CD4-positive, alpha-beta T cell treated with Interferon gamma for 1 hour (primary cell): ENCODE measurements at places on chromosomes 13 and 19.

DNA sequence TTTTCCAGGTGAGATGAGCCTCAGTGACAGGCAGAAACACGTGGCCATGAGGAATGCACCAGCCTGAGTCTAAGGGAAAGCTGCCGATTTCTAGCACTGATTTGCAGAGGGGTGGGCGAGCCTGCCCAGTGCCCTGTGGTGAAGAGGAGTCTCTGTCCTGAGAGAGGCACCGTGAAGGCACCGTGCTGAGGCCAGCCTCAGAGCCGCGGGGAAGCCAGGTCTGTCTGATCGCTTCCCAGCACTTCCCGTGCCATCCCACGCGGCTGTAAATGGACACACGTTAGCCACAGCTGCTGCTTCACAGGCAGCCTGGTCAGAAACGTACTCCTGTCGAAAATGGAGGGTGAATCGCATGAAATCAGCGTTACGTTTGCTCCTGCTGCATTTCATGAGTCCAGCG lies 79.8 kb downstream of the ATP11A start:
- DNase-seq: no peak

GRCh38 chr13:47420568-47420967 lies 523.7 kb upstream of the HTR2A start:
- no peak for DNase-seq

DNA sequence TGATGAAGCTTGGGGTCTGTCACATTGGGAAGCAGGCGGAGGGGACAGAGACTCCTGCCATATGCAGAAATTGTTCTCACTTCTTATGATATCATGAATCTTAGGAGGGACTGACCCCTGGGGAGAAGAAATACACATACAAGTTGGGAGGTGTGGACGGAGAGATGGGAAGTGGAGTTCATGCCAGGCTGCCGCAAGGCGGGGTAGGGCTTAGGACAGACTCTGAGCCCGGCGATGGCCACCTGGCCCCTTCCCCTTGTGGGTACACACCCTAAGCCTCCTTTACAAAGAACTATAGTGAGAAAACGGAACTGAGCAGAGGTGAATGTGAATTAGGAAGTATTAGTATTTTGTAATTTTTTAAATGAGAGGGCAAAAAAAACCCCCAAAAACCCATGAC lies 177.0 kb upstream of the IRS2 start:
- no peak for DNase-seq

DNA sequence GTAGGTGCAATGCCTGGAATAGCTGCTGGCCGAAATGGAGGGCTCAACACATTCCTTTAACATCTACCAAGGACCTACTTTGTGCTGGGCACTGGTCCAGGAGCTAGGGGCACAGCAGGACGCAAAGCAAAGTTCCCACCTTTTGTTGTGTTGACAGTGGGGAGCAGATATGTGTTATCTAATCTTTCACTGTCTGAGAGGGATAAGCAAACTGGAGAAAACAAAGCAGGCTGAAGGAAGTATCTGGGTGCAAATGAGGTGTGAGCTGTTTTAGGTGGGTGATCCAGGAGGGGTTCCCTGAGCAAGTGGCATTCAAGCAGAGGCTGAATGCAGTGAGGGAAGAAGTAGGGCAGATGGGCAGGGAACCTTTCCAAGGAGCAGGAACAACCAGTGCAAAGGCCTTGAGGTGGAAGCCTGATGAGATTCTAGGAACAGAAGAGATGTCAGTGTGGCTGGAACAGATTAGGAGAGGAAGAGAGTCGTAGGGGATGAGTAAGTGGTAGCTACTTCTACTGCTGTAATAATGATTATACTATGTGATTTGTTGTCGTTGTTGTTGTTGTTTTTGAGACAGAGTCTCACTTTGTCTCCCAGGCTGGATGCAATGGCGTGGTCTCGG lies 2.2 kb upstream of the PLAUR start:
- no peak for DNase-seq

DNA sequence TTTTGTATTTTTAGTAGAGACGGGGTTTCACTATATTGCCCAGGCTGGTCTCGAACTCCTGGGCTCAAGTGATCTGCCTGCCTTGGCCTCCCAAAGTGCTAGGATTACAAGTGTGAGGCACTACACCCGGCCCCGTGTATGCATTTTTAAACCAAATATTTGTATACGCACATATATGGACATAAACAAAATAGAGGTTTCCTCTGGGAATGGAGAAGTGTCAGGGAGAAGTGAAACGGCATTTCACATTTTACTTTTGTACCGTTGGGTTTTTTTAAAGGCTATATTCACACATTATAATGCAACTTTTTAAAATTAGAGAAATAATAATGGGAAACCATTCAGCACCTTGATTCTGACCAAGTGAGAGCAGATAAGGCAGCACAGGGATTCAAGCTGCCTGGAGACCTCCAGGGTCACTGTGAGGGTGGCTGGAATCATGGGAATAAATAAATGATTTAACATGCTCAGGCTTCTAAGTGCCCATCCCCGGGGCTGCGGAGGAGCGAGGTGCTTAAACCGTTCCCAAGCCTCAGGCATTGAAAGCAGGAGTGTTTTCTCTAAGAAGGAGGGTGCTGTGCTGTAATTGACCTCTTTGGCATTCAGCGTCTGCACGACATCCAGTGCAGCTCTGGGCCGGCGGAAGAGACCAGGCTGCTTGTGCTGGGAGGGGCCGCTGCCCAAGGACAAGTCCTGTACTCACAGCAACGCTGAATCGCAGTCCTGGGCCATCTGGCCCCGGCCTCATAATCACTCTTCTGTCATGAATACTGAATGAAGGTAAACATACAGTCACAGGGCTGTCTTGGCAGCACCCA lies 24.7 kb downstream of the GPR42 start:
- DNase-seq: no peak

DNA sequence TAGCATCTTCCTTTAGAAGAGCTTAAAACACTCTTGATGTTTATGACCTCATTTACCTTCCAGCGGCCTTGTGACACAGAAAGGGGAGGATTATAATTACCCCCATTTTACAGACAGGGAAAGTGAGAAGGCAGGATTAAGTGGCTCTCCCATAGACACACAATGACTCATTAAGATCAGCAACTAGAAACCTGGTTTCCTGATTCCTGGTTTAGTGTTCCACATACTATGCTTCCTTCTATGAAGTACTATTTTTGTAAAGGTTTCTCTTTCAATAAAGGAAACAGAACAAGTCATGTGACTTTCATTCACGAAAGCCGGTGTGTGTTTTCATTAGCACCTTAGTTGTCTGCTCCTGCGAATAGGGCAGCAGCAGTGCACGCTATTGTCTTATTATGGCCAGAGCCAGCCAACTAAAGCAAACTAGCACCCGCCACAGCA lies 8.3 kb downstream of the IRS2 start:
- no peak for DNase-seq

- no peak for DNase-seq
Measured at GRCh38 chr13:85597790-85598500, 201.3 kb downstream of the SLITRK6 start.

GRCh38 chr13:62357887-62358645 lies 942.4 kb upstream of the PCDH20 start:
- DNase-seq: no peak

GRCh38 chr13:96780105-96780504 lies 214.2 kb downstream of the OXGR1 start:
- no peak for DNase-seq

GRCh38 chr19:4496304-4496703 lies 22.0 kb downstream of the PLIN4 start:
- no peak for DNase-seq

DNA sequence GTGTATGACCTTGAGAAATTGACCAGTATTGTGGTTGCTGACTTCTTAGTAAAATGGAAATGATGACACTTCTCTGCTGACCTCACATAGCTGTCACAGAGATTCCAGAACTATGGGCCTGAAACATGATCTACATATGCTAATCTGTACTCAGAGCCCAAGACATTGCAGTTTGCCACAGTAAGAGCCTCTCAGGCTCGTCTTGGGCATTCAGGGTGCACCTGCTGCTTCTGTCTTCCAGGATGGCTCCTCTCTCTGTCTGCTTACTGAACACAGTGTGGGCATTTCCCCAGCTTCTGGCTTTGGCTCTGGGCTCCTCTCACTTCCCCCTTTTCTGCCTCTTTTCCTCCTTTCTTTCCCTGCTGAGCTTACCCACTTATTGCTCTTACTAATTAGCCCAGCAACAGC lies 22.3 kb upstream of the SLC46A3 start:
- DNase-seq: no peak

DNA sequence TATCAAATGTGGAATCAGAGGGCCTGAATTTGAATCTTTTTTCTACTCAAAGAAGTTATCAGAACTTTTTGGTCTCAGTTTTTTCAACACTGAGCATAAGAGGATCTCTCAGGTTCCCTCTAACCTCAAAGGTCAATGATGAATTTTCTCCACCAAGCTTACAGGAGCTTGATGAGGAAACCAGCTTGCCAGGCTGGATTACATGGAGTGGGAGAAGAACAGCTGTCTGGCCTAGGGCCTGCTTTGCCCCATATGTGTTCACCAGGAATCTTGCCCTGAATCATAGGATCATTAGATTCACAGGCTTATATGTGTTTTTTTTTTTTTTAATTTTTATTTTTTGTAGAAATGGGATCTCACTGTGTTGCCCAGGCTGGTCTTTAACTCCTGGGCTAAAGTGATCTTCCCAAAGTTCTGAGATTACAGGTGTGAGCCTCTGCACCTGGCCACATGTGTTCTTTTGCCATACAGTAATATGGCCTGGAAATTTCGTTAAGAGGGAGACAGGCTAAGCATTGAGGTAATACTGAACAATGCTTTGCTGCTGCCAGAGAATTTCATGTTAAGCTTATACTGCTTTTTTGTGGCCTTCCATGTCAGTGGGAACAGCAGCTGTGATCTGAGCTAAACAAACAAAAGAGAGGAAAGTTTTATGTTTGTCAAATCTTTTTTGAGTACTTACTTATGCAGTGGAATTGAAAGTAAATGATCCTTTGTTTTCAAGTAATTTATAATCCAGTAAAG lies 110.6 kb downstream of the DNAJC3 start:
- DNase-seq: no peak

- DNase-seq: no peak
Measured at GRCh38 chr19:31706691-31707620, 357.7 kb upstream of the TSHZ3 start.

GRCh38 chr19:34576292-34576691 lies 94.7 kb downstream of the WTIP start:
- DNase-seq: no peak

- no peak for DNase-seq
Measured at GRCh38 chr13:43127103-43127798, 103.9 kb downstream of the DNAJC15 start.

DNA sequence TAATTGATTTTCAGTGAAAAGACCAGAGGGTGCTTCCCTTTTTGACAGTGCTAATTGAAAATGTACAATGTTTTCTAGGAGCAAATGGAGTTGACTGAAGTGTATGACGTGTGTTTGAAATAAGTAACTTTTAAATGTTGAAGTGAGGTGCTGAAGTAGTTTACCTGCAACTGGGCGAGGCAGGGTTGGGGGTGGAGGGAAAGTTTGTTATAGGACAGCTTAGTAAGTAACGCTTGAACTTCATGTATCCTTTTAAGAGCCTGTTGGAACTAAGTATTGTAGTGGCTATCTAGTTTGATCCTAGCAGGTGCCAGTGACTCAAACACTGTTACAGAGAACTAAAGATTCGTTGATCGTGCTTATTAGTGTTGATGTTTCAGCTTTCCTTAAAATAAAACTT lies 5.9 kb downstream of the SLAIN1 start:
- no peak for DNase-seq

DNA sequence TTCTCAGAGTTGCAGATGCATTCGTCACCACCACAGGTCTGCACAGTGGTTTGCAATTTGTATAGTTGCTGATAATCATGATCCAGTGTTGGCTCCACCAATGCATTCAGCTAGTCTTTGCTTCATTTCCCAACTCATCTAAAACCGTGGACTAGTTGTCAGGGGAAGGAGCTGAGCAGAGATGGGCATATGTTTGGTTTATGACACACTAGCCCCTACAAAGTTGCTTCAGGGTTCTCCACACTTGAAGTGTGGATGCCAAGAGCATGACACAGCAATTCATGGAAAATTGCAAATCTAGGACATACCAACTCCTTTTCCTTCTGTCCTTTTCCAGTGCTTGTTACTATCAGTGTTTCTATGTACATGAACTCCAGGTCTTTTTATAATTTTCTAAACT lies 168.0 kb downstream of the TNFSF13B start:
- no peak for DNase-seq

GRCh38 chr13:110108348-110109139 lies 198.4 kb downstream of the COL4A1 start:
- no peak for DNase-seq

GRCh38 chr13:45602183-45603170 lies 13.1 kb downstream of the ERICH6B start:
- DNase-seq: no peak

- no peak for DNase-seq
Measured at GRCh38 chr13:33937373-33938098, 119.6 kb downstream of the RFC3 start.

DNA sequence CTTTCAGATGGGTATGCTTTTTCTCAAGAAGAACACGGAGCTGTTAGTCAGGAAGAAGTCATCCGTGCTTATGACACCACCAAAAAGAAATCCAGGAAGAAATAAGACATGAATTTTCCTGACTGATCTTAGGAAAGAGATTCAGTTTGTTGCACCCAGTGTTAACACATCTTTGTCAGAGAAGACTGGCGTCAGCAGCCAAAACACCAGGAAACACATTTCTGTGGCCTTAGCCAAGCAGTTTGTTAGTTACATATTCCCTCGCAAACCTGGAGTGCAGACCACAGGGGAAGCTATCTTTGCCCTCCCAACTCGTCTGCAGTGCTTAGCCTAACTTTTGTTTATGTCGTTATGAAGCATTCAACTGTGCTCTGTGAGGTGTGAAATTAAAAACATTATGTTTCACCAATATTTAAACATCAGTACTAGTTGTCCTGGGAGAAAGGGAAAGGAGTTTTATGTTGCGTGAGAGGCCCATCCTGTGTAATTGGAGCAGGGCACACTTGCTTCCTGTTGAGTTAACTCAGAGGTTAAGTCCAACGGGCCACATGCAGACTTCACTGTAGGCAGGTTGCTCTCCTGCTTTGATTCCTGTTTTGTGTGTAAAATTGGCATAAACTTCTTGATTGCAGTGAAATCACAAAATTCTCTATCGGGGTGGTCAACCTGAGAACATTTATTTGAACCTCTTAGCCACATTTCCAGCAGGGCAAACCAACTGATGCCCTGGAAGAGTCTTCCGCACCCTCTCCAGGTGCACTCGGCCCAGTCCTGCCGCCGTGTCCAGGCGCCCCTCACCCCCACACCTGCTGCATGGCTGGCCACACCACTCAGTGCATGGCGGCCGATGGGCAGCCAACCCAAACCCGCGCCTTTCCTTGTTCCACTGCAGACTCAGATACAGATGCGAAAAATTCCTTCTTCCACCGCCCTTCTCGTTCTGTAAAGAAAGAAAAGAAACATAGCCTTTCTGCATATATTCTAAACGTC lies 31.6 kb downstream of the SHISA2 start:
- DNase-seq: no peak

- DNase-seq: no peak
Measured at GRCh38 chr13:100789968-100790367, 115.4 kb upstream of the TMTC4 start.

GRCh38 chr13:113856716-113857065 lies 7.2 kb downstream of the GAS6 start:
- DNase-seq: no peak

DNA sequence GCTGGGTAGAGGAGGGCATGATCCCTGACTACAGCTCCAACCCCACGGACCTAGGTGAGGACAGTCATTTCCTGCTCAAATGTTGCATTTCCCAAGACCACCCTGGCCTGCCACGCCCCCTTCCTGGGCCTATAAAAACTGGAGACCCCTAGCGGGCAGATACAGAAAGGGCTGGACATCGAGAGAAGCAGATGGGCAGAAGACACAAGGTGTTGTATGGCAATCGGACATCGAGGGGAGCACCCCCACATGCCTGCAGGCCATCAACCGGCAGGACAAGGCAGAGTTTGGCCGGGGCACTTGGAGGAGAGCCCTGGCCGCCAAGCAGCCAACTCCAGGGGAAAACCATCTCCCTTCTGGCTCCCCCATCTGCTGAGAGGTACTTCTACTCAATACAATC lies 746.4 kb downstream of the PCDH9 start:
- no peak for DNase-seq
